ENCODE measurements at places on chromosomes 16 and 17. TPM values are rescaled to one million over a fixed set of nuclear protein-coding genes. Genes with fewer than 3 reads are reported as not detected.

DNA sequence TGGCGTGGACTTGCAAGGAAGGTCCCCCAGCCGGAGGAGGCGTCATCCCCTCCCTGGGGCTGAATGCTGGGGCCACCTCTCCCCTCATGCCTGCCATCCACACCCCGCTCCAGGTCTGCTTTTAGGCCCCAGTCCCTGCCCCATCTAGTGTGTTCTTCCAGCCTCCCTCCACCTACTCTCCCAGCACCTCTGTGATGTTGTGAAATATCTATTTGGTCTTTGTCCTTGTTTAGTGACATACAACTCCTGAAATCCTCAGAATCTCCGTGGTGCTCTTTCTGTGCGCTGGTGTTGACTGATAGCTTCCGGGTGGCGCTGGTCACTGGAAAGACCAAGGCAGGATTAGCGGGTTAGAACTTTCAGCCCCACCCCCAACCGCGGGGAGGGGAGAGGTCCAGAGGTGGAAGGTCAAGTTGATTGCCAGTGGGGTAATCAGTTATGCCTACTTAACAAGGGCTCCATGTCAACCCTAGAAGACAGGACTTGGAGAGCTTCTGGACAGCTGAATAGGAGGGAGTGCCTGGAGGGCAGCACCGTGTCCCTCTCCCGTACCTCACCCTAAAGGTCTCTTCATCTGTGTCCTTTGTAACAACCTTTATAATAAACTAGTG, 10.1 kb downstream of the TBC1D24 start:
- H3K27ac ChIP-seq, result peak overlapping the region; percentile 24
- H3K27me3 ChIP-seq, result no peaks in the 10 kb centered on the region

- no peak overlapping the region for H3K27ac ChIP-seq
- H3K4me3 ChIP-seq, result no peak overlapping the region
- no peak for DNase-seq
- H3K4me1 ChIP-seq, result peaks cover 61% of the 10 kb centered on the region
- no peaks in the 10 kb centered on the region for H3K36me3 ChIP-seq
These were observed 119.2 kb downstream of the RPTOR start for GRCh38 chr17:80663781-80664206.

GRCh38 chr16:2686912-2687507, 4.7 kb downstream of the KCTD5 start:
- no peak overlapping the region for H3K27ac ChIP-seq
- H3K4me1 ChIP-seq, result peaks cover 19% of the 10 kb centered on the region

GRCh38 chr16:2236337-2237101, at the start of gene DNASE1L2:
Gene DNASE1L2, plus strand, starts transcription at chr16:2236444. Its CDS starts 373 bp downstream, at chr16:2236817.
- no peak within 1 kb of the TSS for H3K4me3 ChIP-seq
- DNase-seq, result no peak
- H3K27me3 ChIP-seq, result no peaks in the 10 kb centered on the region
- H3K36me3 ChIP-seq, result no peaks in the 10 kb centered on the region

GRCh38 chr17:1649844-1650501, at the start of gene RILP:
Gene RILP, minus strand, starts transcription at chr17:1649866. Its CDS starts 62 bp downstream, at chr17:1649804.
- peak within 1 kb of the TSS; percentile 59 for H3K27ac ChIP-seq
- H3K36me3 ChIP-seq, result peaks cover 42% of the 10 kb centered on the region
- DNase-seq, result no peak
- H3K4me3 ChIP-seq, result peak within 1 kb of the TSS; percentile 59
- peaks cover 12% of the 10 kb centered on the region for H3K4me1 ChIP-seq
- no peaks in the 10 kb centered on the region for H3K27me3 ChIP-seq

DNA sequence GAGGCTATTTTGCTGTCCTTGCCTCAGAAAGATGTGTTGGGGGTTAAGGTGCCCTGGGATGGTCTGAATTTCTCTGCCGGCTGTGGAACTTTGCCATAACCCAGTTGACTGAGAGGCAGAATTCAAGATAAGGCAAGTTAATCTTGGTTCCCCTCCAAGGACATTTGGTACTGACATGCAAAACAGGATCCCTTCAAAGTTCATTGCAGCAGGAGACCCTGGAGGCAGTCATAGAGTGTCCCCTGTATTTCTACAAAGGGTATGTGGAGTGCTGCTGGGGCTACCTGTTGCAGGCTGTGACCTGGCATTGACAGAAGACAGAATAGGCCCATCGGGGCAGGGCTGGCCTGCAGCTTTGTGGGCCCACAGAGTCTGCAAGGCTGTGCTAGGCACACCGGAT, 135.6 kb upstream of the IRX3 start:
- no peaks in the 10 kb centered on the region for H3K4me1 ChIP-seq
- H3K27me3 ChIP-seq, result no peaks in the 10 kb centered on the region
- no peak overlapping the region for H3K27ac ChIP-seq
- no peak for DNase-seq

- H3K27ac ChIP-seq, result no peak overlapping the region
- H3K27me3 ChIP-seq, result no peaks in the 10 kb centered on the region
- no peak for DNase-seq
- H3K4me3 ChIP-seq, result no peak overlapping the region
- no peaks in the 10 kb centered on the region for H3K4me1 ChIP-seq
These were observed 342.7 kb downstream of the SOX9 start for GRCh38 chr17:72463287-72464102.

GRCh38 chr17:33352526-33352925, 59.4 kb upstream of the ASIC2 start:
- H3K27me3 ChIP-seq, result no peaks in the 10 kb centered on the region
- H3K4me3 ChIP-seq, result no peak overlapping the region
- H3K36me3 ChIP-seq, result no peaks in the 10 kb centered on the region
- no peaks in the 10 kb centered on the region for H3K4me1 ChIP-seq

DNA sequence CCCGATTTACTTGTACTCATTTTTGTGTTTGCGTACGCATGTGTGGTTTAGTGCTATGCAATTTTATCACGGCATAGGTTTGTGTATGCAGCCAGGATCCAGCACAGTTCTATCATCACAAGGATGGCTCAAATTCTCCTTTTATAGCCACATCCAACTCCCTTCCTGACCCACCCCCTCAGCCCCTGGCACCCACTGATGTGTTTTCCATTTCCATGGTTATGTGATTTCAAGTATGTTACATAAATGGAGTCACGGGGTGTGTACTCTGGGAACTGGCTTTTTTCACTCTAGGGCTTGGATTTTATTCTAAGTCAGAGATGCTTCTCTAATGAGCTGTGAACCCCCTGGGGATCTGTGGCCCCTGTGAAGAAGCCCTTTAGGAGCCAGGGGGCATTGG, 16.8 kb downstream of the IL4R start:
- peaks cover 44% of the 10 kb centered on the region for H3K4me1 ChIP-seq
- peaks cover 28% of the 10 kb centered on the region for H3K36me3 ChIP-seq
- no peak overlapping the region for H3K4me3 ChIP-seq
- no peak overlapping the region for H3K27ac ChIP-seq
- DNase-seq, result no peak
- H3K27me3 ChIP-seq, result no peaks in the 10 kb centered on the region

- DNase-seq, result no peak
- H3K27me3 ChIP-seq, result no peaks in the 10 kb centered on the region
- peaks cover 33% of the 10 kb centered on the region for H3K4me1 ChIP-seq
- no peak overlapping the region for H3K27ac ChIP-seq
- no peaks in the 10 kb centered on the region for H3K36me3 ChIP-seq
- H3K4me3 ChIP-seq, result no peak overlapping the region
These were observed 7.3 kb downstream of the CYGB start for GRCh38 chr17:76530095-76530723.

GRCh38 chr17:41009301-41009760, 403 bp upstream of the KRTAP3-1 start:
- no peaks in the 10 kb centered on the region for H3K4me1 ChIP-seq
- DNase-seq, result no peak
- H3K36me3 ChIP-seq, result no peaks in the 10 kb centered on the region
- no peak overlapping the region for H3K4me3 ChIP-seq
- H3K27me3 ChIP-seq, result peaks cover 4% of the 10 kb centered on the region

DNA sequence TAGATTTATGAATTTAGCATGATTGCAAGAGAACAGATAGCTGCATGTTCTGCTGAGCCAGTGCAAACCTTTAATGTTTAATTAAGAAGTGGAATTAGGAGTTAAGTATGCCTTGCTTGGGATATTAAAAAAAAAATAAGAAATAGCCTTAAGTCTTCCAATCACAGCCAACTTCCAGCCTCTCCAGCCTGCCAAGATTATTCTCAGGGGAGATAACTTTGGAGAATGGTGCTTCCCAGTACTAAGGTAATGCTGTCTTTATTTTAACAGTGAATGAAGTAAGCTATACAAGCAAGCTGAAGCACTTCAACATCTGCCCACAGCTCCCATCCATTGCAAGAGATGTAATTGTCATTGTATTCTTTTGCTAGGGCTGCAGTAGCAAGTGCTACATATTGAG, 389.5 kb upstream of the ASIC2 start:
- no peak for DNase-seq
- no peaks in the 10 kb centered on the region for H3K4me1 ChIP-seq
- no peaks in the 10 kb centered on the region for H3K27me3 ChIP-seq
- H3K27ac ChIP-seq, result no peak overlapping the region

DNA sequence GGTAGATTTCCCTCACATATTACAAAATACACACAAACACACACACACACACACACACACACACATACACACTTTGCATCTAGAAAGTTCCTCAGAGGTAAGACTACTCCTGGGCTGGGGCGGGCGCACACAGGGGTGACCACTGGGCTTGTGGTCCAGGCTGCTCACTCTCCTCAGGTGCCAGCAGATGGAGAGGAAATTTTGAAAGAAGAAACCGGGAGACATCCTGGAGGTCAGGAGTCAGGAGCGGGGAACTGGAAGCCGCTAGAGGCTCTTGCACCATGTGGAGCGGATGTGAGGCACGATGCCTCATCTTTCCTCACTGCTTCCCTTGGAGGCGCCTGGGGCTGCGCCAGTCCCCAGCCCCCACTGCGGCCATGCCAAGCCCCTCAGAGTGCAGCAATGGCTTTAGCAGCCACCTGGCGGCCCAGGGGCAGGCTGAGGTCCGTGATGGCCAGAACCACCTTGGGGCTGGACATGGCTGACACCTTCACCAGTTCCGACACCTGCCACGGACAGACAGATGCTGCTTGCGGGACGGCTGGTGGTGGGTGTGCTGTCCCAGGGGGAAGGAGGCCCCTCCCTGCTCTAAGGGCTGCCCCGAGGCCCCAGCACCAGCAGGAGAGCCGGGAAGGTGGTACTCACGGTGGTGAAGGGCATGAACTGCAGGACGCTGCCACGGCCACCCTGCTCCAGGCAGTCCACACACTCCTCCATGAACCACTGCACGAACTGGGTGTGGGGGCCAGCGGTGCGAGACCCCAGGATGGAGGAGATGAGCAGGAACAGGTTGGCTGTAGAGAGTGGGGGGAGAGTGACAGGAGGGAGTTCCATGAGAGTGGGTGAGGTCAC, 4.1 kb downstream of the CSF3 start:
- no peaks in the 10 kb centered on the region for H3K4me1 ChIP-seq
- H3K27ac ChIP-seq, result no peak overlapping the region
- H3K27me3 ChIP-seq, result no peaks in the 10 kb centered on the region

- no peaks in the 10 kb centered on the region for H3K27me3 ChIP-seq
- H3K4me1 ChIP-seq, result no peaks in the 10 kb centered on the region
- H3K27ac ChIP-seq, result no peak overlapping the region
- no peak overlapping the region for H3K4me3 ChIP-seq
- no peak for DNase-seq
These were observed 42.3 kb downstream of the TBX4 start for GRCh38 chr17:61494325-61495160.

DNA sequence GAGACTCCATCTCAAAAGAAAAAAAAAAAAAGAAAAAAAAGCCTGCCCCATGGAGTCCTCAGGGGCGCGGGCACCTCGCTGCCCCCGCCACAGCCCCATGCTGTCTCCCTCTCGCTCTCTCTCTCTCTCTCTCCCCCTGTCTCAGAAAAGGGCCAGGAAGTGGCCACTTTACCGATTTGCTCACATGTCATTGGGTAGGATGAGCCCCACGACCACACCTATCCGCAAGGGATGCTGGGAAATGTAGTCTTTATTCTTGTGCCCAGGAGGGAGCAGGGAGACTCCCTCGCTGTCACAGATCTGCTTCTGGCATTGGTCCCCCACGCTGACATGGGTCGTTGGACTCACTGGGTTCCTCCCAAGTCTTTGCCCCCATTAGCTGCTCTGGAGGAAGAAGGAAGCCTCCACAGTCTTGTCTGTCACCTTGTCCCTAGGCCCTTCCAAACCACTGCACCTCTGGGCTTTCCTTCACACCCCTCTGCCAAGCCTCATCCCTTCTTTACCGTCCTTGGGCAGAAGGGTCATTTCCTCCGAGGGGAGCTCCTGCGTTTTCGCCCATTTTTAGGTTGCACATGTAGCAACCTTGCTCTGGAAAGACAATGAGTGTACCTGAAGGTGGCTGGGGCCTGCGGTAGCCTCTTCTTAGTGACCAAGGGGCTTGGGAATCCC, 6.9 kb upstream of the GJD3 start:
- no peaks in the 10 kb centered on the region for H3K27me3 ChIP-seq
- H3K36me3 ChIP-seq, result no peaks in the 10 kb centered on the region
- H3K27ac ChIP-seq, result no peak overlapping the region
- DNase-seq, result peak; percentile 28

DNA sequence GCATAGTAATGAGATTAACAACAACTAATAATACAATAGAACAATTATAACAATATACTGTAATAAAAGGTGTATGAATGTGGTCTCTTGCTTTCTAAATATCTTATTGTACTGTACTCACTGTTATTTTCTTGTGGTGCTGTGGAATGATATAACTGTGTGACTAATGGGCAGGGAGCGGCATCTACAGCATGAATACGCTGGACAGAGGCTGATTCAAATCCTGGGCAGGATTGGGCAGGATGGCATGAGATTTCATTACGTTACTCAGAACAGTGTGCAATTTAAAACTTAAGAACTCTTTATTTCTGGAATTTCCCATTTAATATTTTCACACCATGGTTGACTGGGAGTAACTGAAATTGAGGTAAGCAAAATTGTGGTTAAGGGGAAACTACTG, 1239.8 kb upstream of the GOT2 start:
- no peak overlapping the region for H3K4me3 ChIP-seq
- H3K27ac ChIP-seq, result no peak overlapping the region
- H3K36me3 ChIP-seq, result no peaks in the 10 kb centered on the region
- DNase-seq, result no peak

TBX6 gene
- not detected for polyA plus RNA-seq

ZNF597 gene
- 1.3 TPM for polyA plus RNA-seq

SLC2A4 gene
- not detected for polyA plus RNA-seq

KRTAP3-1 gene
- polyA plus RNA-seq, result not detected

PPP1R1B gene
- polyA plus RNA-seq, result not detected

ASB16 gene
- 0.10 TPM for polyA plus RNA-seq

STAT3 gene
- polyA plus RNA-seq, result 166 TPM

Measured in CD8-positive, alpha-beta memory T cell (primary cell).